Cardiac muscle cell (in vitro differentiated cells and primary cell): ENCODE measurements at places on chromosomes 11 and 22. TPM values are rescaled to one million over a fixed set of nuclear protein-coding genes. Genes with fewer than 3 reads are reported as not detected.
A peak's percentile ranks its signal among the peaks of the same experiment; 100 is the strongest.

DNA sequence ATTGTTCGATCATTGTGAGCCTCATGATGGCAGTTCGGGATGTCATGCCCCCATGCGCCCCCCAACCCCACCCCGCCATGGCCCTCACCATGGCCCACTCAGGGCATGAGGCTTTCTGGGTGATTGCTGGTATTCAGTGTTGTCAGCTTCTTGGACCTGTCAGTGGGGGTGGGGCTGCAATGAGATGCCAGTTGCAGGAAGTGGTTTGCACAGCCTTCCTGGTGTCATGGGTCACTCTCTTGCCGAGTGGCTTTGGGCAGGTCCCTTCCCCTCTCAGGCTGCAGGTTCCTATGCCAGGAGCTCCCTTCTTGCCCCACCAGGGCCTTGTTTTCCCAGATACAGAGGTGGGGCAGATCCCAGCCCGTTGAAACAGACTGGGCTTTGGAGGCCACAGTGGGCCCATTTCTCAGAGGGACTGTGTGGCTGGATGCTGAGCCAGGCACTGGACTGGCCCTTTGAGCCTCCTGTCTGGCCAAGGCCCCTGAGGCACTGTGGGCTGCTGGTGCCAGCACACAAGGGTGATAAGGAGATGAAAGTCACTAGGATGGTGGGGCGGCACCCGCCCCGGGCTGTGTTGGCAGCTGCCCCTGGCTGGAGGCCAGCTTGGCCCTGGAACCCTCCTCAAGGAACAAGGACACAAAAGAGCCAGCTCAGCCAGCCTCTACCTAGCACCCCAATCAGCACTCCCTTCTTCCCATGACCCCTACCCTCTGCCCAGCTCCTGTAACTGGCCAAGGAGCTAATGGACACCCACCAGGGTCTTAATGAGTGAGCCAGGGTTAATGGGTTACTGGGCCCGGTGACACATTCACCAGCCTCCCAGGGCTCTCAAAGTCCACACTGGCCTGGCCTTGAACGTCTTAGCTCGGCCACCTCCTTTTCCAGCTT, 1.5 kb upstream of the GGT1 start:
- no peaks in the 10 kb centered on the region for H3K36me3 ChIP-seq
- no peaks in the 10 kb centered on the region for H3K27me3 ChIP-seq
- no peak for DNase-seq
- H3K4me3 ChIP-seq: no peak overlapping the region
- H3K4me1 ChIP-seq: peaks cover 15% of the 10 kb centered on the region
- no peak overlapping the region for H3K27ac ChIP-seq

Gene MIOX
- total RNA-seq: not detected in 2 replicates

GRCh38 chr22:35914665-35915476, 113.8 kb downstream of the RBFOX2 start:
- peak; percentile 91 for DNase-seq
- peaks cover 89% of the 10 kb centered on the region for H3K4me1 ChIP-seq
- no peaks in the 10 kb centered on the region for H3K27me3 ChIP-seq
- peak overlapping the region; percentile 99 for H3K27ac ChIP-seq
- no peaks in the 10 kb centered on the region for H3K36me3 ChIP-seq
- peak overlapping the region; percentile 41 for H3K4me3 ChIP-seq

Gene PDGFB
- total RNA-seq: 15.3 and 18.2 TPM in 2 replicates
